ENCODE measurements at places on chromosomes 11 and 22.

DNA sequence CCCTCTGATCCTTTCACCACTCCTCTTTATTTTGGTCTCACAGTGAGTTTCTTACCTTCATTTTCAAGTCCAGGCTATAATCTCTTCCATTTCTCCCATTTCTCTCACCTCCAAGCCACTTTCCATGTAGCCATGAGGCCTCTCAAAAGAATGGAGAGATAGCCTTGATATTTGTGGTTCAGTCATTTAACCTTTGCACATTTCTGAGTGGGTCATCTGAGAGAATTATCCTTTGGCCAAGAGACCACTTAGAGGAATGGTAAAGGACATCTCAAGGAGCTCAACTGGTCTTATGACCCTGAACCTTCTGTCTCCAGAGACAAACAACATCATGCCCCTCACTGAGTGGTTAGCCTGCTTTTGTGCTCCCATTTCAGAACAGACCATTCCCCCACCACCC, 121.1 kb downstream of the KIRREL3 start:
- no peak for DNase-seq

DNA sequence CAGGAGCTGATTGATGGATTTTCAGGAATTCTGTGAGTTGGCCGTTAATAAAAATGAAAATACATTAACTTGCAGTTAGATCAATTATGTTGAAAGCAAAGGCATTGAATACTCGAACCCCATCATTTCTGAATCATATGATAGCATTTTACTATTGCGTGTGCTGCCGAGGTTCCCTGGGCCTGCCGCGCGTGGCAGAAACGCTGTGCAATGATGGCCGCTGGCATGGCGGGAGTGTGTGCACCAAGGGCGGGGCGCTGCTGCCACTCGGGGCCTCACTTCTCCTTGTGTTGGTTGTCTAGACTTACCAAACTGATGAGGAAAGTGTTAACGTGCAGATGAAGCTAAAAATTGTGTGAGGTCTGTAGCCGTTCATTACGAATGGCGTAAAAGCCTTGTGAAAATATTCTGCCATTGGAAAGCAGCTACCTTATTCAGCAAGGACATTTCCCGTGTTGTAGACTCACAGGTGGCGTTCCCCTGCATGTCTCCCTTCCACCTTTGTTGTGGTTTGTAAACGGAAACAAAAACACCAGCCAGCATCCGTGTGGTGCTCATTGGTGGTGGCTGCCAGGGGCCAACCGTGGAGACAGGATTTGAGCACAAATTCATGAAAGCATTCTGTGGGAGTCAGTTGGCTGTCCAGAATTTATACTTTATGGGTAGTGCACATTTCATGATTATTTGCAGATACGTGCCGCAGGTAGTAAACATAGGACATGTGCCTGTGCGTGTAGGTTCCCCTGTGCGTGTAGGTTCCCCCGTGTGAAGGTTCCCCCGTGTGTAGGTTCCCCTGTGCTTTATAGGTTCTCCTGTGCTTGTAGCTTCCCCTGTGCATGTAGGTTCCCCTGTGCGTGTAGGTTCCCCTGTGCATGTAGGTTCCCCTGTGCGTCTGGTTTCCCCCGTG, 5.9 kb upstream of the GRAMD4 start:
- DNase-seq: no peak

- DNase-seq: no peak
Measured at GRCh38 chr11:9498457-9499078, 37.8 kb downstream of the ZNF143 start.

GRCh38 chr22:46289244-46289891, 7.3 kb upstream of the GTSE1 start:
- no peak for DNase-seq

DNA sequence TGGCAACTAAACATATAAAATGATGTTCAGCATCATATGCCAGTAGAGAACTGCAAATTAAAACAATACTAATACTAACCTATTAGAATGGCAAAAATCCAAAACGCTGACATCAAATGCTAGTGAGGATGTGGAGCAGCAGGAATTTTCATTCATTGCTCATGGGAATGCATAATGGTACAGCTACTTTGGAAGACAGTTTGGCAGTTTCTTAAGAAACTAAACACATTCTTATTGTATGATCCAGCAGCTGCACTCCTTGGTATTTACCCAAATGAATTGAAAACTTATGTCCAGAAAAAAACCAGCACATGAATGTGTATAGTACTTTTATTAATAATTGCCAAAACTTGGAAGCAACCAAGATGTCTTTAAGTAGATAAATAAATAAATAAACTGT, 258.0 kb downstream of the TENM4 start:
- no peak for DNase-seq

DNA sequence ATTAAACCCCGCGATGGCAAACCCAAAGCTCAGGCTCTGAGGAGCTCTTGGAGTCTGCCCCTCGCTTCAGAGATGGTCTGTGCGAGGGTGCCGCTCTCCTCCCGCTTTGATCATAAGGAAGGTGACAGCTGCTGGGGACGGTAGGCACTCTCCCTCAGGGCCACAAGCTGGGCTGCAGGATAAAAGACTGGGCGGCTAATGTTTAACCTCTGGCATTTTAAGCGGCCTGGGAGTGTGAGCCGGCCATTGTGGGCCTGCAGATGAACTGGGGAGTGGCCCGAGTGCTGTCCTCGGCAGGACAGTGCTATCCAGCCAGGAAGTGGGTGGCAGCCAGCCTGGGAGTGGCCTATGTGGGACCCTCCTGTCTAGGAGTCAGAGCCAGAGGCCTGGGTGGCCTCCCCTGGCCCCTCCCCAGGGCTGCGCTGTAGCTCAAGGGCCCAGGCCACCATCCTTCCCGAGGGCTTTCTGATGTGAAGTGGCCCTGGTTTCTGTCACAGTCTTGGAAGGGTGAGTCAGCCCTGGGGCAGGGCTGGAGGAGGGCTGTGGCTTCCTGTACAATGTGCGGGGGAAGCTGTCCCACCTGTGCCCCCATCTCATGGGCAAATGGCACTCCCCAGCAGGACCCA, 58.7 kb upstream of the PRODH start:
- no peak for DNase-seq

DNA sequence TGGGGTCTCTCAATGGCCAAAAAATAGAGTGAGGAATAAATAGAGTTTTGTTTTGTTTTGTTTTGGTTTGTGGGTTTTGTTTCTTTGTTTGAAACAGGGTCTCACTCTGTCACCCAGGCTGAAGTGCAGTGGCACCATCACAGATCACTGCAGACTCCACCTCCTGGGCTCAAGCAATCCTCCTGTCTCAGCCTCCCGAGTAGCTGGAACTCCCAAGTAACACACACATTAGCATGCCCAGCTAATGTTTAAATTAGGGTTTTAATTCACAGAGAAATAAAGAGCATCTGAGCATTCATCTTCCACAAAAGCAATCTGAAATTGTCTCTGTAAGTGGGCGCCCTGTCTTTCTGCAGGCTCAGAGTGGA, 9.2 kb upstream of the IFITM3 start:
- no peak for DNase-seq

GRCh38 chr11:128291007-128291406, 296.4 kb downstream of the ETS1 start:
- DNase-seq: no peak

- no peak for DNase-seq
Measured at GRCh38 chr11:60528934-60529333, 13.7 kb downstream of the MS4A13 start.

DNA sequence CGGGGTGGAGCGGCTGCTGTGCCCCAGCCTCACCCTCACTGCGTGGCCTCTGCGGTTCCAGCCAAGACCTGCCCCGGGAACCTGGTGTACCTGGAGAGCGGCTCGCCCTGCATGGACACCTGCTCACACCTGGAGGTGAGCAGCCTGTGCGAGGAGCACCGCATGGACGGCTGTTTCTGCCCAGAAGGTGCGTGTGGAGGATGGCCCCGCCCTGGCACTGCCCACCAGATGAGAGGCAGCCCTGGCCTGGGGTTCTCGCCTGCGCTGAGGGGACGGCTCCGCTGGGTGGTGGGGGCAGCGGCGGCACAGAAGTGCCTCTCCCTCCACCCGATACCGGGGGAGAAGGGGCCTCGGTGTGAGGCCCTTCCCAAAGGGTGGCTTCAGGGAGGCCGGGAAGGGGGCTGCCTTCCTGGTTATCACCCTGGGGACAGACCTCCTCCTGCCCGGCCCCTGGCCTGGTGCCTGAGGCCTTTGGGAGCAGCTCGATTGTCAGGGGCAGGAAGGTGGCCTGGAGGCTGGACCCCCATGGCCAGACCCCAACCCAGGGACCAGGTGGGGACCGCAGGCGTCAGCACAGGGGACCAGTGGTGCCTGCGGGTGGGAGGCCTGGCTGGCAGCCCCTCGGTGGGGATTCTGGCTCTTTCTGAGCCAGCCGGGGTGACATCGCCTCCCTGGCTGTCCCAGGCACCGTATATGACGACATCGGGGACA, 7.1 kb downstream of the MUC2 start:
- no peak for DNase-seq

DNA sequence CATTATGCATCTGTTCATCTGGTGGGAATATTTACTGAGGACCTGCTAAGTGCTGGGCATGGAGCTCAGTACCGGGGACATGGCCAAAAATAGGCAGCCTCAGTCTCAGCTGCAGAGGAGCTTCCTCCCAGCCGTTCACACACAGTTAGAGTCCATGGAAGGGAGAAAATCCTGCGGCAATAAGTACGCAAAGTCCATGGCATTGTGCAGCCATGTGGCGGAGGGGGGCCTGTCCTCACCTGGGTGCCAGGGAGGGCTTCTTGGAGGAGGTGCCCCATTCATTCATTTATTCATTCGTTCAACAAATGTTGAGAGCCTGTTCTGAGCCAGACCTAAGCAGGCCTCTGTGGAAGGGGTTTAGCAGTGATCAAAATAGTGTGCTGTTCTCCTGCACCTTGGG, 59.3 kb upstream of the ANO1 start:
- no peak for DNase-seq

DNA sequence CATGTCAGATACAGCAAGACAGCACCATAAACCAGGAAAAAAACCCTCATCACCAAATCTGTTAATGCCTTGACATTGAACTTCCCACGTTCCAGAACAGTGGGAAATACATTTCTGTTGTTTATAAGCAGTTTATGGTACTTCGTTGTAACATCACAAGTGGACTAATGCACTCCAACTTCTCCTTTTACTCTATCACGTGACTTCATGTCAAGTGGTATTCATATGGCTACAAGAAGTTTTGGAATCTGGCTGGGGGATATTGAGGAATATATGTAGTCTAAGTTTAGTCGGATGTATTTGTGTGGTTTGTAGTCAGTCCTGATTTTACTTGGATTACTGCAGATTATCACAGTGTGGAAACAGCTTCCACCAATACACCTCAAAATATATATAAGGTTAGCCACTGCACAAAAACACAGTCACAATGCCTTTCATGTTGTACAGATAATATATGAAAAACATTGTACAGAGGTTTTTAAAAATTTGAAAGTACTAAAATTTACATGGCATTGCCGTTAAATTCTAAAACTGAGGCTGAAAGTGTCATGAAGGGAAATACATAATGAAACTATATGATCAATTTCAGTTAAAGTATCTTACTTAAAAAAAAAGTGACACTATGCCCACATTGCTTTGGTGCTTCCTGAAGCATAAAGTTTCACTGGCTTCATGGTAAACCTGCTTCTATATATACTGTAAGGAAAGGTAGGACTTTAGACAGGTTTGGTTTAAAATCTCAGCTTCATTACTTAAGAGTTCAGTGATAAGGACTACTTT, 134.1 kb downstream of the CASP12 start:
- DNase-seq: no peak

DNA sequence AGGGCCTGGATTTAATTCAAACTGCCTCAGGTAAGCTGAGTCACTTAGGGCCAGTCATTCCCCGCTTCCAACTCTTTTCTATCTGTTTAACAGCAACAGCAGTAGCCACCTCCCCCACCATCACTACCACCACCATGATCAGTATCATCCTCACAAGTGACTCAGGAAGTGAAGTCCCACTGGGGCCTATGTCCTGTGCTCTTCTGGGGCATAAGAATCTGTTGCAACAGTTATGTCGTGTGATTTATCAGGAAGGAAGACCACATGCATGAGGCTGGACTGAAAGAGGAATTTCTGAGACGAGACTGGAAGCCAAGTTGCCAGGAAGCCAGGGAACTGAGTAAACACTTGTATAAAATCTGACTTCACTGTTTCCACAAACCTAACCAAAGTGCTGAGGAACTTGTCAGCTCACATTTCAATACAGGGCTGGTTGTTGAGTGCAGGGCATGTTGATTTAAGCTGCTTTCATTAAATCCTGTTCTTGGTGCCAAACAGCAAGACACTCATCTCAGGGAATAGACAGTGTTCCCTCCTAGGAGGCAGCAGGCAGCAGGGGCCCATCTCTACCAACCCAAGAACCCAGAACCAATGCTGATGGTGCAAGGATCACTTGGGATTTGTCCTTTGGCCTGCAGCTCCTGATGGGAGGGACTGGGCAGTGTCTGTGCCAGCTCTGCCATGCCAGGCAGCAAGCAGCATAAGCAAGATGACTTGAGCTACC, 226.7 kb upstream of the NARS2 start:
- DNase-seq: no peak

All from stimulated activated CD4-positive, alpha-beta T cell treated with anti-CD3 and anti-CD28 coated beads, Interleukin-1b, Interleukin-23, amount 100 ng/mL, for 1 hour (primary cell).